NCI-H1436 (cell line): ENCODE measurements at places on chromosomes 6 and 20.

- DNase-seq = no peak
Observed at GRCh38 chr20:7758406-7758805, 181.9 kb downstream of the HAO1 start.

GRCh38 chr20:37627060-37627766, 66.6 kb upstream of the CTNNBL1 start:
- DNase-seq = no peak

DNA sequence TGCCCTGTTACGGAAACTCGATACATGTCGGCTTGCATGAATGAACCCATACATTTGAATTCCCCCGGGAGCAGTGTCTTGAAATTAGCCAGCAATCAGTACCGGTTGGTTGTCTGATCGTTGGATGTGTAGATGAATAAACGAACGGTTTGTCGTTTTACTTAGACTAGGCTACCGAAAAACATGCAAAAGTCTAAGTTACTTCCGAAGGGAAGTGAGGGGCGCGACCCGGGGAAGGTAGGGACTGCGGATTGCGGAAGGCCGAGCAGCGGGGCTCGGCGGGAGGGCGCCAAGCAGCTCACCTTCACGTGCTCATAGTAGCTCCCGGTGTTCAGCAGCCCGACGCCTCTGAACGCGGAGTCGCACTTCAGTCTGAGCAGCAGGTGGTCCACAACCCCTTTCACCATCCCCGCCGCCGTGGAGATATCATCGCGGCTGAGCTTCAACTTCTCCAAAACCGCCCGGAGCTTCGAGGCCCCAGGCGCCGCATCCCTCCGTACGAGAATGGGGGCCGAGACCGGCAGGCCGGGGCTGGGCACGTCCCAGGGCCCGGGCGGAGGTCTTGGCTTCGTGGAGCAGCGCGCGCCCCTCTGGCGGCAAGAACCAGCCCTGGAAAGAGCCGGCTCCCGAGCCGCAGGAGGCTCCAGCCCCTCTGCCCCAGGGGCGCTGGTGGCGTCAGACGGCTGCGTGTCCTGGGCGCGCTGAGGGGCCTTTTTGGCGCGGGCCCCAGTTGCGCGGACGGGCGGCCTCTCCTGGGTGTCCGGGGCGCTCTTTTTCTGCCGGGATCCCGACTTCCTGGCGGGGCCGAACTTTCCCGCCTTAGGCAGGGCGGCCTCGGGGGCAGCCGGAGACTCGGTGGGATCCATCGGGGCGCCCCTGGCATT, 632 bp downstream of the CGAS start:
- DNase-seq = peak; percentile 1

- no peak for DNase-seq
Observed at GRCh38 chr6:4606821-4607704, 169.1 kb upstream of the CDYL start.

- no peak for DNase-seq
Observed at GRCh38 chr20:57537822-57538221, 12.9 kb upstream of the CTCFL start.

GRCh38 chr6:165653607-165654006, 9.4 kb downstream of the PDE10A start:
- no peak for DNase-seq

GRCh38 chr6:131073577-131073976, 10.5 kb upstream of the EPB41L2 start:
- no peak for DNase-seq

- no peak for DNase-seq
Observed at GRCh38 chr20:16028923-16029322, 544.3 kb downstream of the KIF16B start.

- no peak for DNase-seq
Observed at GRCh38 chr6:24960991-24961475, 25.3 kb upstream of the RIPOR2 start.

DNA sequence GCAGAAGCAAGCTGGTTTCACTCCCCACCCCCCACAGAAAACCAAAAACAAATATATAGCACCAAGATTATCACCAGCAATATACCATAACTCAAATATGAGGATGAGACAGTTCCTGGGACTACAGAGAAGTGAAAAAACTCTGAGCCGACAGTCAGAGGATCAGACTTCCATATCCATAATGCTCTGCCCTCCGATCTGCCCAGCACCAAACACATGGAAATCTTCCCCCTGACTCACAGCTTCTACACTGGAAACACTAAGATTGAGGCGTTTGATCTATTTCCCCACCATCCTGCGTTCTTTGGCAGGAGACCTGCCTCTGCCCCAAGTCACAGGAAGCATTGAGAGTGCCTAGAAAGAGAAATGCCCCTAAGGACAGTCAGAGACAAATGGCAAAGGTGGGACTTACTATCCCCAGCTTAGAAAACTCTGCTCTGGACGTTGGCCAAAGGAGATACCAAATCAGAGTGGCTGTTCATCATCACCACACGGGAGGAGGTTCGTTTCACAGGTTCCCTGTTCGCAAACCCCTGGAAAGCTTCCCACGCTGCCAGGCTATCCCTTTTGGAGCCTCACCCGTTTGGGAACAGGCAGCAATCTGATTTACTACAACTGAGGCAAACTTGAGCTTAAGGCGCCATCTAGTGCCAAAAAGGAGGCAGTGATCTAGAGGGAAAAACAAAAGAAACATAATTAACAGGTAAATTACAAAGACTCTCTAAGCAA, 48.7 kb upstream of the SRSF6 start:
- DNase-seq = peak; percentile 1

DNA sequence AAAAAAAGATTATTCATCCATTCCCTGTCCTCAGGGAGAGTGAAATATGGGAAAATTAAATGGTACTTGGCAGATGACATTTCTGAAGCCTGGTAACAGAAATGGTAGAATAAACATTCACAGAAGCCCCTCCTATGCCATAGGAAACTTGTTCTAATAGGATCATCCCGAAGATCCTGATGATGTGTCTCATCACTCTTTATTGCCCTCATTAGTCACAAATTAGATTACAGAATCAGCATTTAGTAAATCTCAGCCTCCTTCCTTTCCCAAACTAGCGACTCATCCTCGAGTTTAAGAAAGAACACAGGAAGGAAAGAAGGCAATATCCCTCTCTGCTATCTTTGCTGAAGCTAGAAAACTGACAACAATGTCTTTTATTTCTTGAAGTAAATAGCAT, 154.4 kb downstream of the TMEM200A start:
- DNase-seq = no peak

- no peak for DNase-seq
Observed at GRCh38 chr6:27268803-27269202, 21.3 kb downstream of the PRSS16 start.

DNA sequence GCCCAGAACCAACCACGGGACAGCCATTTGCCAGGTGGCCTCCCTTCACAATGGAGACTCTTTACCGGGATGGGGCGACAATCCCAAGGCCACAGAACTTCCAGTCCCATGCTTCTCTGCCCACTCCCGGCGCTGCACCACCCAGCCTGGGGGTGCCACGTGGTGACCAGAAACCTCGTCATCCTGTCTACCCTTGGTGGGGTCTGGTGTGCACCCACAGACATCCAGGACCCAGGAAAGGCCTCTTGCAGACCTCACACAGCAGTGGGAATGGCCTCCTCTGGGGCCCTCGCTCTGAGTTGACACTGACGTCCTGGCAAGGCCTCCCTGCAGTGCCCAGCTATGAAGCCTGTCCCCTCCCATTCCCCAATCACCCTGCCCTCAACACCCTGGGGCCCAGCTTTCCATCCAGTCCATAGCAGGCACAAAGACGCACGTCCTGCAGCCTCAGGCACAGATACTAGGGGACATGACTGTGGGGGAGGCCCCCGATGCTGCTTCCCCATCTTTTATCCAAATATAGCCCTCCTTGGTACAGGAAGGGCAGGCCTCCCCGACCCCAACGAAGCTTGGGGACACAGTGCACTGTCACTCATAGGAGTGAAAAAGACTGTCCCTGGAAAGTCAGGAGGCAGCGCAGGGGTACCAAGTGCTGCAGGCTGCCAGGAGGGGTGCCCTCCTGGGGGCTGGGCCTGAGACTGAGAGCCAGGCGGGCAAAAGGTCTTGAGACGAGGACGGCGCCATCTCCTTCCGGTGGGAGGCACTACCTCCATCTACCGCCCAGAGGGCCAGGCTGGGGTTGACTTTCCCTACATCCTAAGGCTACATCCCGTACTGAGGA, 7.2 kb downstream of the CST7 start:
- DNase-seq = no peak

GRCh38 chr20:15220009-15220656, 882.7 kb upstream of the FLRT3 start:
- no peak for DNase-seq

GRCh38 chr20:916825-917224, 691 bp upstream of the ANGPT4 start:
- DNase-seq = no peak

DNA sequence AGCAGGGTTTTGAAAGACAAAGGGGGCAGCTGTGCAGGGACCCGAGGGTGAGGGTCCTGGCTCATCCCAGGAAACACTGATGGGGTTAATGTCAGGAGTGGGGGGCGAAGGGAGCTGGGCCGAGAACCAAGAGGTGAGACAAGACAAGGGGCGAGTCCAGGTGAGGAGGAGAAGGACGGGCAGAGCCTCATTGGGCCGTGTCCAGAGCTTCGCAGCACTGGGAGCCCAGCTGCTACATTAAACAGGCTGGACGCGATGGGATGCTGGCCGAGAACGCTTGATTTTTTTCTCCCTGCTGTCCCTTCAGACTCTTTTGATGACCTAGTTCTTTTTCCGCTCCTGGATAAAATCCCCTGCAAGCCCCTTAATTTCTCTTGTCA, 172.8 kb upstream of the SNX9 start:
- no peak for DNase-seq
